ENCODE measurements at places on chromosomes 6 and 20.

GRCh38 chr20:39052676-39053075 is 90.5 kb downstream of the DHX35 start:
- no peak for DNase-seq

DNA sequence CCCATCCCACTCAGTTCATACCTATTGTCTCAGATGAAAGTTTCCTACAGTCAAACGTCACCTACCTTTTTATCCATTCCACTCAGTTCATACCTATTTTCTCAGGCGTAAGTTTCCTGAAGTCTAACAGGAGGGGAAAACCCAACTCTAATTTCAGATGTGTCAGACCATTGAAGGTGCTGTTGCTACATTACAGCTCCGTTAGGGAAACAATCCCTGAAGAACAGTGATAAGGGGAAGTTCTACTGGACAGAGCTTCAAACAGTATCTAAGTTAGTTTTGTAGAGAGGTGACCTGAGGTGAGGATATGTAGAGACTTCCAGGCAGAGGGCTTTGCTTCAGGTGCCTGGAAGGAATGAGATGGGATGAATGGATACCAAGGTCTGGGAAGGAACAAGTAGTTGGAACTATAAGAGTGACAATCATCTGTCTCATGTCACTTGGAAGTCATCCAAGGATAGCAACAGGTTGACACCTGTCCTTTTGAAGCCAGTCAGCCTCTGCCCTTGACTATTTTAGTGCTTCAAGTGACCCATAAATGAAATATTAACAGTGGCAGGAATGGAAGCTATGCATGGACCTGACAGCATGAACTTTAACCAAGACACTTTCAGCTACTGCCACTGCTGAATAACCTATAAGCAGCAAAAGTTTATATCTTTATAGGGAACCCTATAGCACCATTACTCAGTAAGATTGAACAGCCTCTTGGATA is 191.6 kb upstream of the MOCS1 start:
- DNase-seq, result no peak

DNA sequence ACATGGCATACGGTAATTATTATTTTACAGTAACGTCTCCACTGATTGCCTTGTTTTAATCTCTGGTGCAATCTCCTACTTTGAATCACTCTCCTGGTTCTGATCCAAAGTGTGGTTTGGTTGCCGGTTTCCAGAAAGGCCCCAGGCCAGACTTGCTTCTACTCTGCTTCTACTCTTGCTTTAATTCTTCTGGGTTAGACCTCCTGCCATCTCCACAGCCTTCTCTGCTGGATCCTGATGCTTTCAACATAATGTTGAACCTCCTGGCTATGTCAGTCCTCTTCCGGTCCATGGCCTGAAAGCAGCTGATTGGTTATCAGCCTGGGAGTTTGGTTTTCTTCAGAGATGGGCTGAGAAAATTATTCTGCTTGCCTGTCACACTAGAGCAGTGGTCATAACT is 266.5 kb upstream of the RIMS1 start:
- DNase-seq, result no peak

- DNase-seq, result no peak
These were observed 210.1 kb upstream of the CNR1 start for GRCh38 chr6:88376197-88376596.

GRCh38 chr6:17839513-17840223 is 132.9 kb upstream of the NUP153 start:
- DNase-seq, result no peak

DNA sequence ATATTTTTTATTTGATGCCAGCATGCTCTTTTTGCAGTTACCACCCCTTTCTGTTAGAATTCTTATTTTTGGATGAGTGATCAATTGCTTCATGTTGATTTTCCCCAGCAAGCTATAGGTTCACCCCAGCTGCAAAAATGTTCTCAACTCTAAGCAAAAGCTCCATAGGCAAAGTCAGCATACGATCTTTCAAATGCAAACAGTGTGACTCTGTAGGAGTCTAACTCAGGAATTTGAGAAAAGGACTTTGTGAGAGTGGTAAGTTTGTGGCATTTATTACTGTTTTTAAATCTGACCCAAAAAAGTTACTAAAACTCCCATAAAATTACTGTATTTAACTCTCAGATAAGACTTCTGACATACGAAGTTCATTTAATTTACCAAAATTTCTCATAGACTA is 134.9 kb upstream of the HSF2 start:
- no peak for DNase-seq

GRCh38 chr6:118580585-118581419 is 32.7 kb downstream of the PLN start:
- DNase-seq, result peak; percentile 92

DNA sequence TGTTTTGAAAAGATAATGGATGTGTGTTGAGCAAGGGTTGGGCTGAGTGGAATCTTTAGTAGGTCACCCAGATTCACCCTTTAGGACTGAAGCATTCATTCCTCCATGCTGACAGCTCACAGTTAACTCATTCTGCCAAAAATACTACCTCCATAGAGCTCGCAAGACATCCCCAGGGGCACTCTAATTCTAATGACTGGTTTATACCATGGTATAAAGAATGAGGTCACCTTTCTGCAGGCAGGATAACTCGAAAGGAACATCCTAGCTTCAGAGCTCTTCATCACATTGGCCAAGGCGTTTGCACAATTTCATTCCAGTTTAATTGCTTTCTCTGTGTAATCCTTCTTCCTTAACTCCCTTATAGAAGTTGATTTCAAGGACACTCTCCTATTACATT is 1257.2 kb upstream of the EYS start:
- no peak for DNase-seq

- no peak for DNase-seq
These were observed 518.6 kb downstream of the PKHD1 start for GRCh38 chr6:51568771-51569170.

Measured in cardiac fibroblast (primary cell).